ENCODE measurements at places on chromosomes 16 and 17. TPM values are rescaled to one million over a fixed set of nuclear protein-coding genes. Genes with fewer than 3 reads are reported as not detected.

Gene EME2
- polyA plus RNA-seq = 4.4 TPM

Gene MILR1
- polyA plus RNA-seq = 0.98 TPM

Gene GAS7
- polyA plus RNA-seq = 1.0 TPM

DNA sequence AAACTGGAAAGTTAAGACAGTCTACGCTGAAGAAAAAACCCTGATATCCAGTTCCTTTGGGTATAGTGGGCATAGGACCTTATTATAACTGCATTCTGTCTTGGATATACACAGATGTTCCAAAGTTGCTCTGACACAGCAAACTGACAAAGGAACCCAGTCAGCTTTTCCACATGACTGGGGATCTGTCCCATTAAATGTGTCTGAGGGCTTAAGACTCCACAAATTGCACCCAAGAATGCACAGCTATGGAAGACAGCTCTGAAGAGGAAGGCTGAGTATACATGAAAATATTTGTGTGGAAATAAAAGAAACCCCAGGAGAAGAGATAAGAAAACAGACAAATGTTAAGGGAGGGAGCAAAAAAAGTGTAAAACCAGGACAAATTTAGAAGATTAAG, 114.1 kb downstream of the SPAG9 start:
- DNase-seq = no peak

DNA sequence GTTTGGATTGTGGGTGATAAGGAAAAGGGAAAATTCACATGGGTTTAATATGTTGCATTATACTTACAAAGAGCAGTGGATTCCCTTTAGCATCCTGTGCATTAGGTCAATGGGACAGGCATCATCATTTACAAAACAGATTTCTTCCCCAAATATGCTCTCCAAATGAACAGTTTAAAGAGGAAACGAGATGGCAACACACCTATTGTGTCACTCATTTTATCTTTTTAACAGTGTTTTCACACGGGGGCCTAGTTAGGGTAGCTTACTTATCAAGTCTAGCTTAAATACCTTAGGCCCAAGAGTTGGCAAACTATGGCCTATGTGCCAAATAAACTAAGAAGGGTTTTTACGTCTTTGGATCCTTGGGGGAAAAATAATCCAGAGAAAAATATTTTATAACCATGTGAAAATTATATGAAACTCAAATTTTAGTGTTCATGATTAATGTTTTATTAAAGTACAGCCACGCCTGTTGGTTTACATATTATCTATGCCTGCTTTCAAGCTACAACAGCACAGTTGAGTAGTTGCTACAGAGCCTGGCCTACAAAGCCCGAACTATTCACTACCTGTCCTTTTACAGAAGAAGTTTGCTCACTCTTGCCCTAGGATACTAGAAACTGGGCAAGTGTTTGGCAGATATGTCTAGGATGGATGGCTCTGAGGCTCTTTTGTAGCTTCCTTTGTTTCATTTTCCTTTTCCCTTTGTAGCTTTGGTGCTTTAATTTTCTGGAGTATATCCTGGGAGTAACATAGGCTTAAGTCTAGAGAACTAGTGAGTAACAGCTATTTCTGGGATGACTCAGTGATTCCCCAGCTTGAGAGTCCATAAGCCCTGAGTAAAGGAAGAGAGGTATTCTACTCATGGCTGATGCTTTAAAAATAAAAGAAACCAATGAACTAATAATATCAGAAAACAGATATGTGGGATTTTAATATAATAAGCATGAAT, 12.4 kb downstream of the NUP93 start:
- no peak for DNase-seq

GRCh38 chr17:57750109-57750871, 5.2 kb upstream of the CCDC182 start:
- no peak for DNase-seq

Measured in HepG2 (cell line).